ENCODE measurements at places on chromosomes 3 and 15.

DNA sequence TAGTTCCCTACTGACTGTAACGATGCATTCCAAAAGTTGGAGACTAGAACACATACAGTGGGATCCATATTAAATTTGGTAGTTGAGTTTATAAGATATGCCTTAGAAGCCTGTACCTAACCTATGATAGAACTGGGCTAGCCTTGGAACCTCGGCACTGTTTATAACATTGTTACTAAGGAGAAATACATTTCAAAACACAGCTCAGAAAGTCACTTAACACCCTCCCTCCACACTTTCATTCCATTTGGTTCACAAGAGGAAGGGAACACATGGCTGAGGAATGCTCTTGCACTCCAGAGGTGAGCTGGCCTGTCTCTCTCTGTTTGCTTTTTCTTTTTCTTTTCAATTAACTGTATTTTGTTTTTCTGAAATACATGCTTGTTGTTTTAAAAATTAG is 48.7 kb upstream of the TSC22D2 start:
- no peak for DNase-seq

GRCh38 chr15:43550527-43551363 is 33.3 kb downstream of the MAP1A start:
- no peak for DNase-seq

GRCh38 chr3:104816008-104816407 is 550.7 kb upstream of the ALCAM start:
- DNase-seq, result no peak

DNA sequence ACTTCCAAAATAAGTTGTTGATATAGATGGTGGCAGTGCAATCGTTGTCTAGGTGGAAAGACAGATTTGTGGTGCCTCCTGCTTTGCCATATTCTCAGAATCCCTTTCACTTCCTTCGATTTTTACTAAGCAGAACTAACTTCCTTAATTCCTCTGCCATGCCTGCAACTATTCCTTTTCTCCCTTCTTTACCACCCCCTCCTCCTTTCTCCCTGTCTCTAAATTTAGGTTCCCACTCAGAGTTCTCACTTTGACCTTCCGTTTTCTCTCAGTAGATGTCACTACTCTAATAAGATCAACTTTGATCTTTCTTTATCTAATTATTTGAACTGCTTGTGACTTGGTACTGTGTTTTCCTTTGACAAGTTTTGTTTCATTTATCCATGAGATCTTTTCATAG is 351.2 kb downstream of the LPP start:
- no peak for DNase-seq

GRCh38 chr3:9976721-9977709 is 9.6 kb downstream of the EMC3 start:
- peak; percentile 48 for DNase-seq

DNA sequence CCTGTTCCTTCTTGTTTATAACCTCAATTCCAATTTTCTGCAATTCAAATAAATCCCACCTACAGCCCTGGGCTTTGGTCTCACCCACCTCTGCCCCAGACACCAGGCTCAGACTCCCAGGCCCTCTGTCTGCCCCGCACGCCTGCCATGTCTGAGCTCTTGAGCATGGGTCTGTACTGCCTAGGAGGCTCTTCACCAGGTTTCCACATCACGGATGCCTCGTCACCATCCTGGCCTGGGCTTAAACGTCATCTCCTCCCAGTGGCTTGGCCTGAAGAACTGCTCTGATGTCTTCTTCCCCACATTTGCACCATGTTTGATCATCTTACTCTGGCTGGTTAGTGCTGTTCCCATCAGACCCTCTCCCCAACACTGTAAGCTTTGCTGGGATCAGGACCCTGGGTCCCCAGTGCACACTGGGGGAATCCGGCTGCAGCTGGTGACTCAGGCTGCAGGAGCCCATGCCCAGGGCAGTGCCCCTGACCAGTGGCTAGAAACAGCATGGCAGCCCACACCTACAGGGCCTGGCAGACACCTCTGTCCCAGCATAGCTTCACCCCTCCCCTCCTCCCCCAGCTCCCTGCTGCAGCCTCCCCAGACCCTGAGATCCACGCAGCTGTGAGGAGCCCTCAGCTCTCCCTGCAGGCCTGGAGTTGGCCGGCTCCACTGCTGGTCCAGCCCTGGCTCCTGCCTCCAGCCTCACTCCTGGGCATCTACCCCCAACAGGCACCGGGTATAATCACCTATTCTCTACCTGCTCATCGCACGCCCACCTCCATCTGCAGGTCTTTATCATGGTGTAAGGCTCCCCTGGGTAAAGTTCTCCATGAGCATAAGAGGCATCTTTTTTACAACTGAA is 162.8 kb upstream of the NSMCE3 start:
- no peak for DNase-seq

DNA sequence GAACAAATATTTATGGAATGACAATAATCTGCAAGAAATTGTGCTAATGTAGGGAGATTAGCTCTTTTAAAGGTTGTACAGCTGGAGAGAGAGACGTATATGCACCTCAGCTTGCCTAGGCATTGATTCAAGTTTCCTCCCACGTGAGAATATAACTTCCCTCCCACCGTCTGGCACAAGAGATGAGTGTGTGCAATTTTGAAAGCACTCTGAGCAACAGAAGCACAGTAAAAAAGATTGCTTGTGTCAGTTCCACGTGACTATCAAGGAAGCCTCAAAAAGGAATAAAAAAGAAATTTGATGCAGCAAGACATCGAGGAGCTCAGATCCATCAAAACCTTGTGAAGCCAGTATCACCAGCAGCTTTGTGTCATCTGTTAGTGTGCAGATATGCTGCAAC is 435.3 kb downstream of the TUSC7 start:
- DNase-seq, result no peak

GRCh38 chr3:127815001-127815400 is 7.3 kb downstream of the MGLL start:
- DNase-seq, result no peak

DNA sequence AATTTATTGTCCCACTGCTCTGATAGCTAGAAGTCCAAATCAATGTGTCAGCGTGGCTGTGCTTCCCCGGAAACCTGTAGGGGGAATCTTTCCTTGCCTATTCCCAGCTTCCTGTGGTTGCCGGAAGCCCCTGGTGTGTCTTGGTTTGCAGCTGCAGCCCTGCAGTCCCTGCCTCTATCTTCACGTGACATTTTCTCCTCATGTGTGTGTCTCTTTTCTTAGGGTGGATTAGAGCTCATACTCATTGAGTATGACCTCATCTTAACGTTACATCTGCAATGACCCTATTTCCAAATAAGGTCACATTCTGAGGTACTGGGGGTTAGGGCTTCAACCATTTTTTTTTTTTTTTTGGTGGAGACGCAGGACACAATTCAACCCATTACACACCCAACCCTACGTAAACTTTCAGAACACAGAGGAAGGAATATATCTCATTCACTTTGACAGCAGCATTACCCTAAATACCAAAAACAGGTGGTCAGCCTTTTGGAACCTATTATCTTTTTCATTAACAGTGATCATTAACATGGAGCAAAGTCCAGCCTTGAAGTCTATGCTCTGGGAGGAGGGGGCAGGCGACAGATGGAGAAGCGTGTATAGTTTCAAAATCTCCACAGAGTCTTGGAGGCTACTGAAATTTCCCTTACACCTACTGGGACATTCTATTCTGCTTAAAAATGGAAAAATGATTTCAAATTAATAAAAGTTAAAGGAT is 88.6 kb downstream of the RYK start:
- no peak for DNase-seq

DNA sequence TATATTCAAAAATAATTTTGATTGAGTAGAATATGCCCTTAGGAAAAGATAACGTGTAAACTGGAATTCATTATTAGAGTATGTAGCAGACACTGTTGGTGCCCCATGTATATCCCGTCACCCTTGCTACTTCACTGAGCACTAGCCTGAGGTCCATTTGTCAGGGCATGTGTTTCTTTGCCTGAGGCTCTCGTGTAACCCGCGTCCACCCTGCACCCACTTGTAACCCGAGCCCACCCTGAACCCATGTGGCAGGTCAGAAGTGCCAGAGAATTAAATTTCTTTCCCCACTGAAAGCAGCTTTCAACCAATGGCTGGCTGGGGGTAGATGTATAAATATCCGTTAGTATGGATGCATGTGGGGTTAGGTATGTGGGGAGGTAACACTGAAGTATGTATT is 474.2 kb upstream of the ZNF385D start:
- no peak for DNase-seq

GRCh38 chr15:91953432-91953831 is 99.9 kb downstream of the SLCO3A1 start:
- no peak for DNase-seq

GRCh38 chr3:126155280-126155640 is 25.1 kb downstream of the ALDH1L1 start:
- no peak for DNase-seq

DNA sequence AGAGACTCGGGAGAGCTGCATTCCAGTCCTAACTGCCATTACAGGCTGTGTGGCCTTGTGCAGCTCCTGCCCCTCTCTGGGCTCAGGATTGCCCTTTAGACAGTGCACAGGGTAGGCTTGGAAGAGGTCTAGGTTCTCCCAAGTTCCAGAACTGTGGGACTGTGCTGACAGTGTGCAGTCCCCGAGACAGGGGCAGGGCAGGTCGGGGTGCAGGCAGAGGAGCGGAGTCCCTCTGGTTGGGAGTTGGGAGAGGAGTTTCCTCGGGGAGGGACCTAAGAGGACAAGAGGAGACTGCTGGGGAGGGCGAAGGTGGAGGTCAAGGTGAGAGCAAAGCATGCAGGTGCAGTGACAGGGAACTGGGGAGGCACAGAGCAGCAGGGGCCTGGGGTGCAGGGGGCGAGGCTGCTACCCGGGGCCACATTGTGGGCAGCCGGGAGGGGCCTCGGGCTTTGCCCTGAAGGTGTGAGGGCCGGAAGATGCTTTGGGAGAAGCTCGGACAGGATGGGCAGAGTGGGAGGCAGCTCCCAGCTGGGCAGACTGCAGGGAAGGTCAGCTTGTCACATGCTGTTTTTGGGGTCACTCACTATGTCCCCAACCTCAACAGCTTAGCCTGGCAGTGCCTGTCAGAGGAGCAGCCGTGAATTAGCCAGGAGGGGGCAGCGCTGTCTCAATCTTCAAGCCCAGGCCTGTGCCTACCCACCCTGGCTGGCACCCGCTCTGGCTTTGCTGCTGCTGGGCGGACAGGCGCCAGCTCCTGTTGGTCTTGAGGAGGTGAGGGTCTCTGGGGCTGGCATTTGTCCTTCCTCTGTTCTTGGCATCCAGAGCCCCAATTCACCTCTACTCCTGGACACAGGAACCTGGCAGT is 15.4 kb upstream of the CSPG4 start:
- peak; percentile 68 for DNase-seq

DNA sequence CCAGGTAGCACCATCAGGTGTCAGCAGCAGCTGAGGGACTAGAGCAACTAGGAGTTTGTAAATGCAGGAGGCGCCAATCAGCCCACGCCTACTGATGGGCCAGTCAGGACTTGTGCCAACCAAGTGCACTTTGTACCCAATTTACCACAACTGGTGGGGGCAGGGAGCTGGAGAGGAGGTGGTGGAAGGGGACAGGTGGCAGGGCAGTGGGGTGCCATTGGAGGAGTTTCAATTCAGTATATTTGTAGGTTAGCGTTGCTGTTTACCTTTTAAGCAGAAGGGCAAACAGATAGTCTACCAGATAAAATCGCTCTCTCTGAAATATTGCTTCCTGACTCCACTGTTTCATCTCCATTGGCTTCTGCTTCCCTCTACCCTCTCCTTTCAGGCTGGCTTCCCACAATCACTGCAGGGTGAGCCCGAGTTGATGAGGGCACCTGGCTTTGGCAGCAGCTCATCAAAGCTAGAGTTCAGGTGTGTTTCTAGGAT is 75.7 kb downstream of the TRIM69 start:
- no peak for DNase-seq

DNA sequence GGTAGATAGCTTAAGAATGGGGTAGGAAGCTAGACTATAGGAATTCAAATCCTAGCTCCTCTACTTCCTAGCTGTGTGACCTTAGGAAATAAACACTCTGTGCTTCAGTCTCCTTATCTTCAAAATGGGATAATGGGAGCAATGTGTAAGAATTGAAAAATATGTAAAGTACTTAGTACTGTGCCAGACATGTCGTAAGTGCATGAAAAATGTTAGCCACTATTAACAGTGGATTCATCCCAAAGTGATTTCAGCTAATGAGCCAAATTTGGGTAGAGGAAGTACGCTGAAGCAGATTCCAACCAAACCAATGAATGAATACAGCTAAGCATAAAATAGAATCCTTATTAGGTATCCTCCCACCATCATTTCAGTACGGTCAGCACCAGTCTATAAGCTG is 192.1 kb downstream of the RORA start:
- DNase-seq, result no peak

DNA sequence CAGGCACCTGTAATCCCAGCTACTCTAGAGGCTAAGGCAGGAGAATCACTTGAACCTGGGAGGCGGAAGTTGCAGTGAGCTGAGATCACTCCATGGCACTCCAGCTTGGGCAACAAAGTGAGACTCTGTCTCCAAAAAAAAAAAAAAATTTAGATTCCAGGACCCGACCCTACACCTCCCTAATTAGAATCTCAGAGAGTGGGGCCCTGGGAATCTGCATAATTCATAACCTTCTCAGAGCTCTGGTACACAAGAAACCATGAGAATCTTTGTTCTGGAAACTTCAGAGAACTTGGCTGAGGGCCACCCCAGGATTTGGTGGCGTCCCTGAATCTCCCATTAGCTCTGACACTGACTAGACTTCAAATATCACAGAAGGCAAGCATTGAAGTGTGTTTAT is 31.5 kb downstream of the B3GNT5 start:
- DNase-seq, result no peak

- no peak for DNase-seq
These were observed 125.8 kb downstream of the ERC2 start for GRCh38 chr3:56342475-56342874.

DNA sequence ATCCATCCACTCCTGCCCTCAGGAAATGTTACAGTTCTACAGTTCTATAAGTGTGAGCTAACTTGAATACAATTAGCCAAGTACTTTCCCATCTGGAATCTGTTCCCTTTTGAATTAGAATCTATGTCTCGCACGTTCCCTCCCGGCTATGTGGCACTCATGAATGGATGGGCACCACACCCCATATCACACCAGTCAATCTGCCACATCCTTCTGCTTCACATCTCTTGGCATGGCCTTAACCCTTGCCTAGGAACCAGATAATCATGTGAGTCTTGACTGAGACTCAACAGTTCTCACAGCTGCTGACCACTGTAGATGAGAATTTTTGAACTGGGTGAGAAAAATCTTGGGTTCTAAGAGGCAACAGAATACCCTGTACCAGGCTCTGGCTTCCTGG is 180.2 kb downstream of the TNIK start:
- DNase-seq, result no peak

GRCh38 chr3:183006396-183007002 is 26.2 kb upstream of the DCUN1D1 start:
- DNase-seq, result no peak

GRCh38 chr3:37635251-37635650 is 226.4 kb upstream of the CTDSPL start:
- DNase-seq, result no peak

GRCh38 chr3:157063926-157064325 is 96.0 kb downstream of the CCNL1 start:
- no peak for DNase-seq

DNA sequence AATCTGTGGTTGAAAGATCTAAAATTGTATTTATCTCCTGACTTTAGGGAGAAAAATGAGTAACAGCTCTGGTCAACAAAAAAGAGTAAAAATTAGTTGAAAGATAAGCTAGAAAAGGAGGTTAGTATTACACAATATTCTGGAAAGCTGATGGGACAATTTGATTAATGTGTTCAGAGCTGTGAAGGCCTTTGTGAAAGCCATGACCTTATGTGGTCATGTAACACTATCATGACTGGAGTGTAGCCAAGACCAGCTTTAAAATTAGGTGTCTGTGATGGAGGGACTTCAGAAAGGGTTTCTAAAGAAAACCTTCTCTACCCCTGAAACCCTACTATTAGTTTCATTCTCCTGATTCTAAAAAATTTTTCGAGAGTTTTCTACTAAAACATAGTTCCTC is 127.2 kb downstream of the NFKBIZ start:
- no peak for DNase-seq
